Caco-2 (cell line): ENCODE measurements at places on chromosomes 2 and 18. TPM values are rescaled to one million over a fixed set of nuclear protein-coding genes. Genes with fewer than 3 reads are reported as not detected.

Gene GCG
- total RNA-seq: not detected in 2 replicates

Gene TWIST2
- total RNA-seq: not detected in 2 replicates

Gene MAP4K4
- 257 and 263 TPM in 2 replicates for total RNA-seq

Gene MYL1
- not detected in 2 replicates for total RNA-seq

Gene CHRNG
- total RNA-seq: not detected in 2 replicates

Gene ASXL3
- 1.2 and 1.6 TPM in 2 replicates for total RNA-seq

Gene C1D
- total RNA-seq: 19.3 and 23.7 TPM in 2 replicates

Gene ACMSD
- not detected in 2 replicates for total RNA-seq

Gene SERPINB2
- not detected in 2 replicates for total RNA-seq

Gene LRRFIP1
- 37.1 and 40.8 TPM in 2 replicates for total RNA-seq

Gene MREG
- 41.7 and 43.8 TPM in 2 replicates for total RNA-seq

Gene RNF152
- 2.1 and 2.4 TPM in 2 replicates for total RNA-seq

Gene UNC80
- not detected in 2 replicates for total RNA-seq

Gene SERPINB4
- not detected in 2 replicates for total RNA-seq

Gene KATNAL2
- total RNA-seq: not detected in 2 replicates

Gene DDX18
- 99.0 and 103 TPM in 2 replicates for total RNA-seq

Gene SRD5A2
- not detected in 2 replicates for total RNA-seq

Gene HYCC2
- 21.8 and 21.9 TPM in 2 replicates for total RNA-seq

Gene GFPT1
- total RNA-seq: 122 and 129 TPM in 2 replicates

Gene NXPH2
- not detected in 2 replicates for total RNA-seq

Gene PSD4
- total RNA-seq: 15.5 and 18.7 TPM in 2 replicates

Gene KANSL1L
- total RNA-seq: 5.3 and 5.7 TPM in 2 replicates

Gene SH3BP4
- 29.1 and 29.9 TPM in 2 replicates for total RNA-seq

Gene ANKRD30BL
- total RNA-seq: not detected in 2 replicates

Gene SAG
- total RNA-seq: not detected in 2 replicates

Gene C2orf80
- total RNA-seq: not detected in 2 replicates

Gene PARD3B
- total RNA-seq: 66.5 and 68.9 TPM in 2 replicates

Gene DSC3
- 4.5 and 6.8 TPM in 2 replicates for total RNA-seq

Gene ATOH8
- total RNA-seq: not detected in 2 replicates

Gene MPP4
- total RNA-seq: 0.16 and 0.37 TPM in 2 replicates

Gene ORC2
- total RNA-seq: 45.5 and 47.3 TPM in 2 replicates

Gene METTL21A
- total RNA-seq: 31.0 and 34.0 TPM in 2 replicates

Gene SGPP2
- not detected in 2 replicates for total RNA-seq

Gene DYNAP
- not detected in 2 replicates for total RNA-seq

Gene CACNB4
- total RNA-seq: 1.00 and 1.0 TPM in 2 replicates

Gene RUFY4
- not detected in 2 replicates for total RNA-seq

Gene NPAS2
- total RNA-seq: 2.8 and 3.6 TPM in 2 replicates

Gene ACTG2
- total RNA-seq: 2.6 and 5.7 TPM in 2 replicates
